Erythroblast (primary cell): ENCODE measurements at places on chromosomes 4 and X.

GRCh38 chr4:183670960-183671555 is 12.0 kb downstream of the TRAPPC11 start:
- no peak for DNase-seq

DNA sequence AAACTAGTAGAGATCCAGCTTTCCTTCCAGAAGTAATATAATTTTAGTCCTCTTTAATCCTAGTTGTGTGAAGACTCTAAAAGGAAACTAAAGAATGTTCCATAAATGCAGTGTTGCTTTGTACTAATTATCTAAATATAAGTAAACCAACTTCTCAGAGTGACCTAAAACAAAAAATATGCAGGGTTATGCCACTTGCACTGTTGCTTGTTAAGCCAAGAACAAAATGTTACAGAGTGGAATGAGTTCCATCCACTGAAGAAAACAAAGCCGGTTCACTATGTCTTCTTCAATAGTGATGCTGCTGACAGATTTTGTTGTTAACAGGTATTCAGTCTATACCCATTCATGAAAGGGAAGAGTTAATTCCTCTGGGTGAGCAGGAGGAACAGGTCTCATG is 252.0 kb upstream of the DIAPH2 start:
- no peak for DNase-seq

GRCh38 chrX:1452516-1453394 is at the start of gene ASMTL:
Gene ASMTL (minus strand): TSS chrX:1452909. CDS start chrX:1452840, 69 bp downstream.
- DNase-seq = no peak

DNA sequence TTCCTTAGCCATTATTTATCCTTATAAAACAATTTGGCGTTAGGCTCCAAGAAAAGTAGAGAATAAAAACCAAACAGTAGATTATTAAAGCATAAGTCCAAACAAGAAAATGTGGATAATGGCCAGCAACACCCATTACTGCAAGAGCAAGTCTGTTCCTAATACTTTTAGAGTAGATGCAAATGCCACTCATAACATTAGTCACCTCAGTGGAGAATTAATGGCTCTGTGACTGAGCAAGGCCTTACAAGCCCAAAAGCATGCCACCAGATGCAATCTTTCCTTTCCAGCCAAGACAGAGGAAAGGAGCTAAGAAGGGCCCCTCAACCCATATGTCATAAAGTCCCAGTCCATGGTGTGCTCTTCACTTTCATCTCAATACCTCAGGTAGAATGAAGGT is 373.8 kb downstream of the OPHN1 start:
- no peak for DNase-seq

- no peak for DNase-seq
Observed at GRCh38 chr4:47271291-47271690, 192.2 kb downstream of the COMMD8 start.
